ENCODE measurements at places on chromosomes 11 and 22.

DNA sequence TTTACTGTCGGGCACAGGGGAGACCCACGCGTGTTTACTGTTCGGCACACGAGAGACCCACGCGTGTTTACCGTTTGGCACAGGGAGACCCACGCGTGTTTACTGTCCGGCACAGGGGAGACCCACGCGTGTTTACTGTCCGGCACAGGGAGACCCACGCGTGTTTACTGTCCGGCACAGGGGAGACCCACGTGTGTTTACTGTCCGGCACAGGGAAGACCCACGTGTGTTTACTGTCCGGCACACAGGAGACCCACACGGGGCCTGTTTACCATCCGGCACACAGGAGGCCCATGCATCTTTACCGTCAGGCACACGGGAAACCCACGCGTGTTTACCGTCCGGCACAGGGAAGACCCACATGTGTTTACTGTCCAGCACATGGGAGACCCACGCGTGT is 525.1 kb downstream of the BRD1 start:
- no peak overlapping the region for H3K27ac ChIP-seq
- peaks cover 17% of the 10 kb centered on the region for H3K27me3 ChIP-seq
- DNase-seq: no peak
- no peaks in the 10 kb centered on the region for H3K4me1 ChIP-seq
- H3K36me3 ChIP-seq: no peaks in the 10 kb centered on the region
- H3K4me3 ChIP-seq: no peak overlapping the region

GRCh38 chr11:66855574-66856495 is 1.0 kb upstream of the LRFN4 start:
- peaks cover 5% of the 10 kb centered on the region for H3K4me1 ChIP-seq
- DNase-seq: peak; percentile 91
- H3K4me3 ChIP-seq: peak overlapping the region; percentile 90

GRCh38 chr11:118923721-118924587 is 1.8 kb downstream of the BCL9L start:
- peaks cover 61% of the 10 kb centered on the region for H3K4me1 ChIP-seq
- H3K36me3 ChIP-seq: no peaks in the 10 kb centered on the region
- H3K4me3 ChIP-seq: peak overlapping the region; percentile 88
- H3K27me3 ChIP-seq: no peaks in the 10 kb centered on the region
- no peak for DNase-seq

DNA sequence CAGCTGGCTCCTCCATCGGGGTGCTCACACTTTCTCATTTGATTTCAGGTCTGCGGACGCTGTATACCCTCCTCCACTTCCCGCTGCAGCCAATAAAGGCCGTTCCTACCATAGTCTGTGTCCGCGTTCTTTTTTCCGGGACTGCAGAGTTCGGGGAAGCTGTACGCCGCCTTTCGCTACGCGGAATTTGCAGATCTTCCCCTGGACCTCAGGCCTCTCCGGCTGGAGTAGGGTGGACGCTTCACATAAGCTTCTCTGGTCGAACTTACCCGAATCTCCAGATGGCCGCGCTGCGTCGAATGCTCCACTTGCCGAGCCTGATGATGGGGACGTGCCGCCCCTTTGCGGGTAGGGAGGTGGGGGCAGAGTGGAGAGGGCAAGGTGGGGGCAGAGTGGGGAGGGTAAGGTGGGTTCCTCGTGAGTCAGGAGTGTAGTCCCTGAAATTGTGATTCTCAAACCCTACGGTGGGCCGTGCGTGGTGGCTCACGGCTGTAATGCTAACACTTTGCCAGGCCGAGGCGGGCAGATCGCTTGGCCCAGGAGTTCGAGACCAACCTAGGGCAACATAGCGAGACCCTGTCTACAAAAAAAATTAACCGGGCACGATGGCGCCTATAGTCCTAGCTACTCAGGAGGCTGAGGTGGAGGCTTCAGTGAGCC is 617 bp downstream of the CSKMT start:
- H3K4me3 ChIP-seq: peak overlapping the region; percentile 93
- DNase-seq: peak; percentile 67
- H3K4me1 ChIP-seq: peaks cover 48% of the 10 kb centered on the region

GRCh38 chr11:78943841-78944240 is 369.2 kb upstream of the NARS2 start:
- H3K27ac ChIP-seq: no peak overlapping the region
- H3K36me3 ChIP-seq: no peaks in the 10 kb centered on the region
- peaks cover 23% of the 10 kb centered on the region for H3K27me3 ChIP-seq

- DNase-seq: peak; percentile 8
- H3K27me3 ChIP-seq: no peaks in the 10 kb centered on the region
- H3K4me3 ChIP-seq: no peak overlapping the region
Measured at GRCh38 chr11:114348200-114349191, 51.8 kb downstream of the C11orf71 start.

DNA sequence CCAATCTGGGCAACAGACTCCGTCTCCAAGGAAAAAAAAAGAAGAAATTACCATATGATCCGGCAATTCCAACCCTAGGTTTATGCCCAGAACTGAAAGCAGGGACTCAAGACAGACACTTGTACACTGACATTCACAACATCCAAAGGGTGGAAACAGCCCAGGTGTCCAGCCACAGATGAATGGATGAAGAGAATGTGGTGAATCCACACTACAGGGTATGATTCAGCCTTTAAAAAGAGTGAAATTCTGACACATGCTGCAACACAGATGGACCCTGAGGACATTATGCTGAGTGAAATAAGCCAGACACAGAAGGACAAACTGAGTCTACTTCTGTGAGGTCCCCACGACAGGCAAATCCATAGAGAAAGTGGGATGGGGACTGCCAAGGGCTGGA is 43.9 kb downstream of the SGSM3 start:
- no peak overlapping the region for H3K4me3 ChIP-seq
- DNase-seq: no peak
- H3K4me1 ChIP-seq: peaks cover 20% of the 10 kb centered on the region
- no peaks in the 10 kb centered on the region for H3K27me3 ChIP-seq

- H3K4me3 ChIP-seq: no peak overlapping the region
- DNase-seq: no peak
- H3K27ac ChIP-seq: no peak overlapping the region
- peaks cover 10% of the 10 kb centered on the region for H3K27me3 ChIP-seq
- H3K4me1 ChIP-seq: no peaks in the 10 kb centered on the region
Measured at GRCh38 chr22:44279069-44279360, 33.7 kb downstream of the SHISAL1 start.

DNA sequence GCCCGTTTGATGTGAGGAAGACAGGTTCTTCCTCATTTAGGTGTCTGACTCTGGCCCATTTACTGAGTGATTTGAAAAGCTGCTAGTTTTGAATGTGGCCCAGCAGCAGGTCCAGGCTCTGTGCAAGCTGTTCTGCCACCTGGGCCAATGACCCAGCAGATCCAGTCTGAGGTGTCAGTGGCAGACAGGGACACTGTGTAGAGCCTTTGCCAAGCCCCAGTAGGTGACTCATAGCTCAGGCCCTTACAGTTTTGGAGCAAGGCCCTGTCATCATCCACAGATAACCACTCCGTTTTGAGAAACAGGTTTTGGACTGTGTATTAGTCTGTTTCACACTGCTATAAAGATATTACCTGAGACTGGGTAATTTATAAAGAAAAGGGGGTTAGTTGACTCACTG is 23.9 kb downstream of the TSPAN32 start:
- no peak overlapping the region for H3K27ac ChIP-seq
- no peaks in the 10 kb centered on the region for H3K36me3 ChIP-seq
- DNase-seq: no peak
- H3K4me1 ChIP-seq: no peaks in the 10 kb centered on the region
- H3K4me3 ChIP-seq: no peak overlapping the region

GRCh38 chr11:108780119-108780518 is 115.2 kb downstream of the DDX10 start:
- no peak overlapping the region for H3K27ac ChIP-seq
- peaks cover 48% of the 10 kb centered on the region for H3K36me3 ChIP-seq
- no peak for DNase-seq
- no peaks in the 10 kb centered on the region for H3K27me3 ChIP-seq
- peaks cover 3% of the 10 kb centered on the region for H3K4me1 ChIP-seq
- H3K4me3 ChIP-seq: no peak overlapping the region

- no peak for DNase-seq
- no peak overlapping the region for H3K27ac ChIP-seq
- no peaks in the 10 kb centered on the region for H3K36me3 ChIP-seq
- no peaks in the 10 kb centered on the region for H3K27me3 ChIP-seq
- no peak overlapping the region for H3K4me3 ChIP-seq
- no peaks in the 10 kb centered on the region for H3K4me1 ChIP-seq
Measured at GRCh38 chr11:28860893-28861292, 752.7 kb downstream of the METTL15 start.

DNA sequence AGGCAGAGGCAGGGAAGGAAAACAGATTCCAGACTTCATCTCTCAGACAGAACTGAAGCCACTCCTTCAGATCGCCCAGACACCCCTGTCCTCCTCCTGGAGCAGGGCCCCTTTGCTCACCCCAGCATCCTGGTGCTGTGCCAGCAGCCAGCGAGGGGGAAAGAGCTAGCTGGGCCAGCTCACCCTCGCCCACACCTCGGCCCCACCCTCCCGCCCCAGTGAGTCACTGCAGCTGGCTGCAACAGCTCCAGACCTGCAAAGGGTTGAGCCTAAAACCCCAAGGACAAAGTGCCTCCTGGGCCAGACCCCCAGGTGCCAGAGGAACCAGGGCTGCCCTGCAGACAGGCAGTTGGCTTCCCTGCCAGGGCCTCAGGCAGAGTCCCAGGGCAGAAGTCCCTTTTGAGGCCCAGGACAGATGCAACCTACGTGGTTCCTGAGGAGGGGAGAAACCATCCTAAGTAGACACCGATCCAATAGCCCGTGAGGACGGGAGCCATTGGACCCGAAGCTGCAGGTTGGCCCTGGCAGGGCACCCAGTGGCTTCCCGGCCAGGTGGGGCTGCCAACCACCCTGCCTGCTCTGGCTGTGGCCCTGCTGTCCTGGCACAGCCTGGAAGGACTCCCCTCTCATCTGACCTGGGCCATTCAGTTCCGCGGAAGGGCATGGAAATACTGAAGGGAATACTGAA is 7.2 kb downstream of the AHNAK start:
- peak overlapping the region; percentile 40 for H3K4me3 ChIP-seq
- H3K4me1 ChIP-seq: peaks cover 52% of the 10 kb centered on the region
- H3K27me3 ChIP-seq: no peaks in the 10 kb centered on the region
- peaks cover 2% of the 10 kb centered on the region for H3K36me3 ChIP-seq
- H3K27ac ChIP-seq: no peak overlapping the region

- H3K36me3 ChIP-seq: peaks cover 3% of the 10 kb centered on the region
- DNase-seq: no peak
- H3K4me3 ChIP-seq: no peak overlapping the region
- no peaks in the 10 kb centered on the region for H3K27me3 ChIP-seq
- peaks cover 44% of the 10 kb centered on the region for H3K4me1 ChIP-seq
Measured at GRCh38 chr22:41474872-41475451, 6.0 kb downstream of the ACO2 start.

GRCh38 chr11:118885831-118886565 is 2.3 kb downstream of the CXCR5 start:
- H3K27ac ChIP-seq: no peak overlapping the region
- peaks cover 59% of the 10 kb centered on the region for H3K4me1 ChIP-seq
- H3K4me3 ChIP-seq: no peak overlapping the region
- no peak for DNase-seq
- H3K27me3 ChIP-seq: no peaks in the 10 kb centered on the region
- H3K36me3 ChIP-seq: no peaks in the 10 kb centered on the region

GRCh38 chr22:30286813-30287647 is 2.3 kb downstream of the CASTOR1 start:
- DNase-seq: peak; percentile 85
- no peaks in the 10 kb centered on the region for H3K36me3 ChIP-seq
- no peak overlapping the region for H3K27ac ChIP-seq
- H3K27me3 ChIP-seq: no peaks in the 10 kb centered on the region
- peaks cover 24% of the 10 kb centered on the region for H3K4me1 ChIP-seq
- H3K4me3 ChIP-seq: no peak overlapping the region

GRCh38 chr11:14340721-14341120 is 18.3 kb downstream of the RRAS2 start:
- H3K4me1 ChIP-seq: peaks cover 62% of the 10 kb centered on the region
- no peak for DNase-seq
- peak overlapping the region; percentile 10 for H3K27ac ChIP-seq
- H3K36me3 ChIP-seq: peaks cover 63% of the 10 kb centered on the region
- H3K27me3 ChIP-seq: no peaks in the 10 kb centered on the region

- H3K27me3 ChIP-seq: peaks cover 4% of the 10 kb centered on the region
- no peaks in the 10 kb centered on the region for H3K36me3 ChIP-seq
- H3K4me1 ChIP-seq: no peaks in the 10 kb centered on the region
- no peak for DNase-seq
- H3K4me3 ChIP-seq: no peak overlapping the region
- no peak overlapping the region for H3K27ac ChIP-seq
Measured at GRCh38 chr11:132126973-132127899, 756.8 kb downstream of the NTM start.

DNA sequence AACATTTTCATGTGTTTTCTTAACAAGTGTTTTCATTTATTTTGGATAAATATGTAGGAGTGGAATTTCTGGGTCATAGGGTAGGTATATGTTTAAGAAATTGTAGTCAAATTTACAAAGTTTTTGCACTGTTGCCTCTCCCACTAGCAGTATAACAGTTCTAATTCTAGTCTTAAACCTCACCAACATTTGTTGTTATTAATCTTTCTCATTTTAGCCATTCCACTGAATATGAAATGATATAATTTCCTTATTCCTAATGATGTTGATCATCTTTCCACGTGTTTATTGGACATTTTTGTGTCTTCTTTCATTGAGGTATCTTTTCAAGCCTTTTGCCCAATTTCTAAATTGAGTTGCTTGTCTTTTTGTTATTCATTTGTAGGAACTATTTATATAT is 62.0 kb downstream of the C11orf91 start:
- no peak for DNase-seq
- no peak overlapping the region for H3K4me3 ChIP-seq
- no peaks in the 10 kb centered on the region for H3K36me3 ChIP-seq
- H3K4me1 ChIP-seq: no peaks in the 10 kb centered on the region
- no peak overlapping the region for H3K27ac ChIP-seq

- peak overlapping the region; percentile 44 for H3K27ac ChIP-seq
- peaks cover 46% of the 10 kb centered on the region for H3K36me3 ChIP-seq
- DNase-seq: no peak
- H3K4me1 ChIP-seq: peaks cover 78% of the 10 kb centered on the region
Measured at GRCh38 chr11:95093548-95093947, 3.9 kb downstream of the ENDOD1 start.

DNA sequence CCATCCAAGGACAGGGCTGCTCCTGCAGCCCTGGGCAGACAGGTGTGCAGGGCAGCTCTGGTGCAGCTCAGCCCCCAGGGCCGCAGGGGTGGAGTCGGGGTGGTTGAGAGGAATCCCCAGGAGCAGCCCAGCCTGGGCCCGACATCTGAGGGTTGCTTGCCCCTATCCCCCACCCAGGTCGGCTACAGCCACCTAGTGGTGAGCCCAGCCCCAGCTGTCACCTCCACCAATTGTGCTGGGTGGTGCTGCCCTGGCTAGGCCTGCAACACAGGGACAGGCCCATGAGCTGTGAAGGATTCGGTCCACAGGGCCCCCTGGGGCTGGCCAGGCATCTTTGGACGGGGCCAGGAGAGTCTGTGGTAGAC is 29.6 kb downstream of the RTN4R start:
- DNase-seq: peak; percentile 72
- H3K36me3 ChIP-seq: no peaks in the 10 kb centered on the region
- peaks cover 22% of the 10 kb centered on the region for H3K4me1 ChIP-seq
- H3K27ac ChIP-seq: peak overlapping the region; percentile 67
